ENCODE measurements at places on chromosomes 16 and 17.

- no peak for DNase-seq
Observed at GRCh38 chr17:35773679-35774425, 13.2 kb downstream of the C17orf50 start.

GRCh38 chr16:14539156-14539555 lies 90.9 kb downstream of the PARN start:
- no peak for DNase-seq

DNA sequence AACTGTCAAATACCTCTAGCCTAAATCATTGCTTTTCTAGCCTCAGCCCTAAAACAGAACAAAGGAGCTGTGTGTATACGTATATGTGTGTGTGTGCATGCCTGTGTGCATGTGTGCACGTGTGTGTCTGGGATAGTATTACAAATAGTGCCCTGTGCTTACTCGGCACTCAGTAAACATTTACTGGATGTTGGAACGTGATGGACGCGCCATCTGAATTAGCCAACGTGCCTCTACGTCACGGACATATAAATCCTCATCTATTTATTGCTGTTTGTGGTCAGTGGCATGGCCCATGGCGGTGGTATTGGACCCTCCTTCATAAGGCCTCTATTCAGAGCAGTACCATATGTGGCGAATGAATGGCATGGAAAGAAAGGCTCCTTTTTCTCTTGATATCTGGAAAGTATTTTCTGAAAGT lies 37.5 kb downstream of the WWP2 start:
- DNase-seq: no peak

DNA sequence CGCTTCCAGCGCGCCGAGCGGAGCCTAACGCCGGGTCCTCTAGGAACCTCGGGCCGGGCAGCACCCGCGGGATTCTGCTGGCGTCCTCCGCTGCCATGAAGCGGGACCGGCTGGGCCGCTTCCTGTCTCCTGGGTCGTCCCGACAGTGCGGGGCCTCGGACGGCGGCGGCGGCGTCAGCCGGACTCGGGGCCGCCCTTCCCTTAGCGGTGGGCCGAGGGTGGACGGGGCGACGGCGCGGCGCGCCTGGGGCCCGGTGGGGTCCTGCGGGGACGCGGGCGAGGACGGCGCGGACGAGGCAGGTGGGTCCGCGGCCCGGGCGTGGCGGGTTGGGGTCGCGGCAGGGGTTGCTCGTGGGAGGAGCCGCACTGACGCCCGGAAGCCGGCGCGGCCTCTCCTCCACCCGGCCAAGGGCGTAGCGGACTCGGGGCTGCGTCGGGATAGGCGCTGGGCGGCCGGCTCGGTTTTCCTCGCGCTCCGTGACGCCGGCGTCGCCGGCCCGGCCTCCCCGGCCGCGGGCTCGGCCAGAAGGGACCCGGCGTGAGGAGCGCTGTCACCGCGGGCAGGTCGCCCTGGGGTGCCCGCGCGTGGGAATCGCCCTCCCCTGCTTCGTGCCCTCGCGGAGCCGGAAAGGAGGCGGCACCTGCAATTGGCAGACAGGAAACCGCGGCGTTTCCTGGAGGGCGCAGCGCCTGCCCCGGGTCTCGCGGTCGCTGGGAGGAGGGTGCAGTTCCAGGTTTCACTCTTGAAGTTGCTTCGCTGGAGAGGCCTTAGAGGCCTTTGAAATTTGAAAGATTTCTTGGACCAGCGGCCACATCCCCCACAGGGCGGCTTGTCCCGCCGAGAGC lies 432 bp downstream of the ZNF276 start:
- DNase-seq: peak; percentile 51

GRCh38 chr16:54112451-54113206 lies 174.0 kb downstream of the IRX3 start:
- DNase-seq: no peak

DNA sequence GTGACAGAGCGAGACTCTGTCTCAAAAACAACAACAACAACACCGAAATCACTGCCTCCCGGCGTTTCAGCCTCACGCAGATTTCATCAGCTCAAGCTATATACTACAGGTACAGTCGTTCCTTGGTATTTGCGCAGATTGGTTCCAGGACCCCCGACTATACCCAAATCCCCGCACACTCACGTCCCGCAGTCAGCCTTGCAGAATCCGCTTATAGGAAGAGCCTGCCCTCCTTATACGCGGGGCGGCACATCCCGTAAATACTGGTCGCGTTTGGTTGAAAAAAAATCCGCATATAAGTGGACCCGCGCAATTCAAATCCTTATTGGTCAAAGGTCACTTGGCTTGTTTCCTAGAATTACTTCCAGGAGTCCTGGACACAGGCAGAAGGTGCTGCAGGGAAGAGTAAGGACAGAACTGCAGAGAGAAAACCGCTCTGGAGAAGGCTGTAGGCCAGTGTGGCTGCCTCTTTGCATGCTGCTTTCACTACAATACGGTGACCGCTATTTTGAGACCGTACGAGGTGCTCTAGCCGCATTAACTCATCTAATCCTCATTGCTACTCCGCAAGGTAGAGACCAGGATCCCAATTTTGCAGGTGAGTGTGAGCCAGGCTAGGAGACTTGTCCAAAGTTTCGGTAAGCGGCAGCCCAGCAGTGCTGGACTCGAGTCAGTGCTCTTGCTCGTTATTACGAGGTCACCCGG lies 718 bp downstream of the NDUFAB1 start:
- DNase-seq: no peak

DNA sequence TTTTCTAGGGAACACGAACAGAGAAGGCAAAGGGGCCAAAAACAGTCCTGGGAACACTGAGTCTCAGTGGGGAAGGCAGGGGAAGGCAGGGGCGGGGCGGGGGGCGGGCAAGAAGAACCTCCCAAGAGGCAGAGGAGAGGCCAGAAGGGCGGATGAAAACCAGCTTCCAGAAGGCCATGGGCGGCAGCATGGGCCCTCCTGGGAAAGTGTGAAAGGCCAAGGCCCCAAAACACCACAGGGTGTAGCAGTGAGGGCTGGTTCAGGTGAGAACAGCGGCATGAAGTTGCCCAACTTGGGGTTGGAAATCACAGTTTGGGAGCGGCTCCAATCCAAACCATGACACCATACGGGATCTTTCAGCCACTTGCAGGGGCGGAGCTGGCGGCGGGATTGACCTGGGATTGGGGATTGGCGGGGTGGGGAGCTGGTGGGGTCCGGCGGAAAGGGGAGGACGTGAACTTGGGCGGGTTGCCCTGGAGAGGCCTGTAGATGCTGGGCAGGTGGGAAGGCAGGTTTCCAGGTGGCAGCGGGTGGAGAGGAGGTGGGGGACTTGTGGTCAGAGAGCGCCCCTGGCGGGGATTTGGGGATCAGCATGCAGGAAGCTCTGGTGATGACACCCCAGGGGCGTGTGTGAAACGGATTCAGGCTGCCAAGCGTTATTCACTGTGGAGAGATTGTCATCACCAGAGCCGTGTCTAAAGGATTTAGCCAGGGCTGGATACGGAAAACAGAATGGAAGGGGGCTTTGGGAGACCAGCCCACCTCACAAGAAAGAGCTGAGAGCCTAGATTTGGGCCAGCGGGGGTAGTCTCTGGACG lies 80.9 kb downstream of the ARHGAP23 start:
- DNase-seq: peak; percentile 39

DNA sequence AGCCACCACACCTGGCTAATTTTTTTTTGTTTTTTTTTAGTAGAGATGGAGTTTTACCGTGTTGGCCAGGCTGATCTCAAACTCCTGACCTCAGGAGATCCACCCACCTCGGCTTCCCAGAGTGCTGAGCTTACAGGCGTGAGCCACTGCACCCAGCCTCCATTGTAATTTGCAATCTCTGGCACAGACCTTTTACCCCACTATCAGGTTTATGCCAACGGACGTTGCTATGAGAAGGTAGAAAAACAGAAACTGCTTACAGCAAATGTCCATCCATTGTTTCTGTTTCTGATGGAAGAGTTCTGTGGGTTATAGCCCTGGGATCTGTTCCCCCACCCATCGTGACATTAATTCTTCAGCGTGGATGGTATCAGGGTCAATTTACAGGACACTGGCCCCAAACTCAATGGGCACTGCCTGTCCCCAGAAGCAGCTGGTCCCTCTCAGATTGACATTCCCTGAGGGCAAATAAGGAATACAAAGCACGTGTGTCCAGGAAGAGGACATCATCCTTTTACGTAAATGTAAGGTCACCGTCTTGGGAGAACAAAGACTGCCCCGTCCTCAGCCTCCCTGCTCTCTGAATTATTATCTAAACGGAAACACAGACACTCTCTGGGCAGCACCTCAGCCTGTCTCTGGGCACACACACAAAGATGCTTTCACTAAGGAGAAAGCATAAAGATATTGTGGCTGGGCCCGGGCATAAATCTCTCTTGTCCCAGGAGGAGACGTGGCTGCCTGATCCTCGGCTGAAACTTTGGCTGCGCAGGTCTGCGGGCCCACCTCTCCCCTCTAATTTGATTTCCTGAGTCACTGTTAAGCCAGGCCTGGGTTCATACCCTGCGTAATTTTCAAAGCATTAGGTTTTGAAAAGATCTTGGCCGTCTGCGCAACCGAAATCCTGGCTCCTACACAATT lies 5.2 kb downstream of the KCNG4 start:
- no peak for DNase-seq

DNA sequence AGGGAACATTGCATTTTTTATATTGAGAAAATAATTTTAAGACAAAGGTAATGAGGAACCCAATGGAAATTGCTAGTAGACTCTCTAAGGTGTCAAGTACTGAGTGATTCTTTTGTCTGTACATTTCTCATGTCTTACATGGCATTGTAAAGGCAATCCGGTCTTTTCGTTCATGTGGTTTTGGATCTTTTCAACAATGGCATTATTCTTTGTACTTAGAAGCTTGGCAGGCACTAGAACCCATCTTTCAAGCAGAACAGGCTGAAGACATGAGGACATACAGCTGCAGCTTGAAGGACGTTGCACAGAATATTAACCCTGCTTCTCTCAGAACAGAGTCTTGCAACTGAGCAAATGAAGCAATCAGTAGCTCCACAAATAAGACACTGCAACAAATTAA lies 231.5 kb upstream of the ZFHX3 start:
- no peak for DNase-seq

DNA sequence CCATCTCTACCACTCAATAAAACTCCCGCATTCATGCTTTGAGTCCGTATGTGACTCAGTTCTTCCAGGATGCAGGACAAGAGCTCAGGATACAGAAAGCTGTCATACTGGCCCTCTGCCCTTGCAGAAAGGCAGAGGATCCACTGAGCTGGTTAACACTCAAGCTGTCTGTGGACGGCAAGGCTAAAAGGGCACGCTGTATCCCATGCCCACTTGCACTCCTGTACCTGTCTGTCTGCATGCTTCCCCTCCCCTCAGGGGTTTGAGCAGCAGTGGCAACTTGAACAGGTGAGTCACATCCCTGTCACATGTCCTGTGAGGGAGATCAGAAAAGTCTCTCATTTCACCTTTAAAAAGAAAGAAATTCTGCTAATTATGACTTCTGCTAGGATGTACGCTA lies 293.8 kb downstream of the HS3ST3B1 start:
- DNase-seq: no peak

- no peak for DNase-seq
Observed at GRCh38 chr16:88839026-88839529, 17.7 kb downstream of the GALNS start.

DNA sequence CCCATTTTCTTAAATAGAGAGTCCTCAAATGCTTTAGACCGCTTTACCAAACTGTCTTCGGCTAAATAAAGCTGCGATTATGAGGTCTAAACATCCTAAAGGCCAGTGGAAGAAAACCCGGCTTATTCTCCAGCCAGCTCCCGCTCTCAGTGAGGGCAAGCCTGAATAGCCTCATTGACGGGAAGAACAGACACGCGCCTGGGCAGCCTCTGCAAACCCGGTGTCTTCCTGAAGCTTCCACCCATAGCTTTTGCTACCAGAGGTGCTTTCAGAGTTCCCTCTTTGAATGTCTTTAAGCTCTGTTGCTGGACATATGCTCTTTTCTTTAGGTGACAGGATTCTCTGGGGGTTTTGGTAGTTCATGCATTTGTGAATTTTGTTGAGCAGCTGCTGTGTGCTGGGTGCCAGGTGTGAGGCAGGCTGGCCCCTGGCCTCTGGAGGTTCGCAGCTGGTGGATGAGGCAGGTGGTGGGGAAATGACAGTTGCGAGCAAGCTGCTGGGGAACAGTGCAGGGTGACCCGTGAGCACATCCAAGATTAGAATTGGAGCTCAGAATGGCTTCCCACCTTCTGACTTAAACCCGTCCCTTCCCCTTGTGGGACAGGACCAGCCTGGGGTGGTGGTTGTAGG lies 44.7 kb downstream of the CRISPLD2 start:
- no peak for DNase-seq

- no peak for DNase-seq
Observed at GRCh38 chr17:5234645-5235576, at the start of gene SCIMP. TSS of gene SCIMP (minus strand) at chr17:5234860. CDS start at chr17:5234755, 105 bp downstream.

DNA sequence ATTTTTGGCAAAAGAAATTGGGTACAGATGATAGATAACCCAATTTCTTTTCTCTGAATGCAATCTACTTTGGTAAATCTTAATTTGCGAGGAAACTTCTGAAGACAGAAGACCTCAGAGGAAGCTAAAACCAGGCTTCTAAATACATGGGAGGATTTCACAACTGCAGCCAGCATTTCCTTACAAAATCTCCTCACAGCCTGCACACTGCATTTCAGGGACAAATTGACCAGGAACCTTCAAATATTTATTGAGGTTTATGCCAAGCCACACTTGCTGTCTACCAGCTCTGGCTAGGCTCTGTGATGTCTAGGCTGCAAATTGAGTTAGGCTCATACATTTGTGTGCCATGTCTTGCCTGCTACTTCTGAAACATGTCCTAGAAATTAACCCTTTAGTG lies 167.3 kb upstream of the CDH5 start:
- DNase-seq: no peak

GRCh38 chr17:1095090-1095852 lies 84.5 kb downstream of the ABR start:
- DNase-seq: no peak

DNA sequence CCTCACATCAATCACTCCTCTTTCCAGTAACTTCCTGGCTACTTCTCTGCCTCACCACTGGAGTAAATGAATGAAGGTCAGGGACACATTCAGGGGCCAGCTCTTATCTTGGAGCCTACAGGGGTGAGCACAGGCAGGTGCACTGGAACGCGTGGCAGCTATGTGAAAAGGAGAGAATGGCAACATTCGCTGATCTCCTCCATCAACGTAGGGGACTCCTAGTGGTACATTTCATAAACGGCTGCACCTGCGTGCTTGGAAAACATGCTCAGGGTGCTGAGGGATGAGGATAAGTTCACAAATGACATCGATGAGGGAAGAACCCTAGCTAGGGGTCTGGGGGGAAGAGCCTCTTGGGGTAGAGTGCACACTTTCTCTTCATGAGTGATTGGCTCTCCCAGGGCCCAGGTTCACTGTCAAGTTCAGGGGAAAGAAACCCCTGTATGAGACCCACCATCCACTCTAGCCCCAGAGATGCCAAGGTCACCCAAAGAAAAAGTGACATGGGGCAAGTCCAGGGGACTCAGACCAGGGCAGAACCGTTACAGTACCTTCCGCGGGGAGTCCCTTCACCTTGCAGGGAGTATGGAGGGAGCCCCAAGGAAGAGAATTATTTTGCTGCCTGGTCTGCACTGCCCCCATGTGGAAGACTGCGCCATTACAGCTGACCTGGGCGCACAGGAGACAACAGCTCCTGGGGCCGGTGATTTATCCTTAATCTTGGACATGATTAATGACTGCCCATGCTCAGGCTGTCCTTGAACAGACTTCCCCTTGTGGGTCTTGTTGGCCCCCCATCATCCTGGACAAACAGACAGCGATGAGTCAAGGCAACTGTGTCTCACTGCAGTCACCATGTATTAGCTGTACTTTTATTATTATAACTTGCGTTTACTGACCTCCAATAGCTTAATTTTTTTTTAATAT lies 30.1 kb downstream of the VAC14 start:
- peak; percentile 66 for DNase-seq

All from RCC 7860 (cell line).